ENCODE measurements at places on chromosomes 6 and 20. TPM values are rescaled to one million over a fixed set of nuclear protein-coding genes. Genes with fewer than 3 reads are reported as not detected.

GRCh38 chr6:34284563-34285447 lies 36.0 kb upstream of the SMIM29 start:
- H3K36me3 ChIP-seq, result peaks cover 8% of the 10 kb centered on the region
- peaks cover 4% of the 10 kb centered on the region for H3K4me1 ChIP-seq
- H3K27me3 ChIP-seq, result no peaks in the 10 kb centered on the region
- peak; percentile 66 for DNase-seq

GRCh38 chr6:122042380-122042779 lies 357.1 kb upstream of the HSF2 start:
- H3K4me1 ChIP-seq, result no peaks in the 10 kb centered on the region
- no peaks in the 10 kb centered on the region for H3K27me3 ChIP-seq
- H3K4me3 ChIP-seq, result no peak overlapping the region
- DNase-seq, result no peak
- H3K27ac ChIP-seq, result no peak overlapping the region

Gene CDKN1A
- 81.2 TPM for polyA plus RNA-seq

GRCh38 chr6:168989421-168989820 lies 264.2 kb downstream of the THBS2 start:
- H3K4me3 ChIP-seq, result no peak overlapping the region
- H3K4me1 ChIP-seq, result no peaks in the 10 kb centered on the region
- DNase-seq, result no peak
- H3K27ac ChIP-seq, result no peak overlapping the region
- no peaks in the 10 kb centered on the region for H3K27me3 ChIP-seq

- H3K27me3 ChIP-seq, result no peaks in the 10 kb centered on the region
- H3K4me3 ChIP-seq, result no peak overlapping the region
- H3K36me3 ChIP-seq, result no peaks in the 10 kb centered on the region
- H3K4me1 ChIP-seq, result no peaks in the 10 kb centered on the region
- DNase-seq, result no peak
- H3K27ac ChIP-seq, result no peak overlapping the region
Observed at GRCh38 chr6:85996034-85996375, 353.3 kb upstream of the SYNCRIP start.

DNA sequence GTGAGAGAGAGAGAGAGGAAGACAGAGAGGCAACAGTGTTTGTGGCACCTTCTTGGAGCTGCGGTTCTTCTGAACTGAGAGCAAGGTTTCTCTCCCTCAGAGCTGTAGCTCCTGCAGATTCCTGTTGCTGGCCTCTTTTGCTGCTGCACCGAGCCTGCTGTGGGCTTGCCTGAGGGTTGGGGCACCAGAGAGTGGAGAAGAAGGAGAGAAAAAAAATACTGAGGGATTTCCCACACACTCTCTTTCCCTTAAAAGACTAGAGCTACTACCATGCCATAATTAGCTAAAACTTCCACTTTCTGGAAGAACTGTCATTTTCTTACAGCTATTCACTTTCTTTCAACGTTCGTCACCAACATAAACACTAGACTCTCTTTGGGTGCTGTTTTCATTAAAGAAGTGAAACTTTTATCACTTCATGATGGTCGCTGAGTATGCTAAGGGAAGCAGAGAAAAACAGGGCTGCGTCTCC lies 18.2 kb upstream of the ECI2 start:
- DNase-seq, result peak; percentile 23
- H3K27ac ChIP-seq, result no peak overlapping the region
- H3K4me1 ChIP-seq, result no peaks in the 10 kb centered on the region
- no peaks in the 10 kb centered on the region for H3K36me3 ChIP-seq
- H3K4me3 ChIP-seq, result no peak overlapping the region

Gene GTSF1L
- polyA plus RNA-seq, result 0.75 TPM

Gene PTCRA
- 13.4 TPM for polyA plus RNA-seq

Data from thymus (tissue), 14 donors.